ENCODE measurements at places on chromosomes 7 and 10.

- no peak for DNase-seq
Measured at GRCh38 chr7:155168597-155169480, 98.7 kb downstream of the HTR5A start.

DNA sequence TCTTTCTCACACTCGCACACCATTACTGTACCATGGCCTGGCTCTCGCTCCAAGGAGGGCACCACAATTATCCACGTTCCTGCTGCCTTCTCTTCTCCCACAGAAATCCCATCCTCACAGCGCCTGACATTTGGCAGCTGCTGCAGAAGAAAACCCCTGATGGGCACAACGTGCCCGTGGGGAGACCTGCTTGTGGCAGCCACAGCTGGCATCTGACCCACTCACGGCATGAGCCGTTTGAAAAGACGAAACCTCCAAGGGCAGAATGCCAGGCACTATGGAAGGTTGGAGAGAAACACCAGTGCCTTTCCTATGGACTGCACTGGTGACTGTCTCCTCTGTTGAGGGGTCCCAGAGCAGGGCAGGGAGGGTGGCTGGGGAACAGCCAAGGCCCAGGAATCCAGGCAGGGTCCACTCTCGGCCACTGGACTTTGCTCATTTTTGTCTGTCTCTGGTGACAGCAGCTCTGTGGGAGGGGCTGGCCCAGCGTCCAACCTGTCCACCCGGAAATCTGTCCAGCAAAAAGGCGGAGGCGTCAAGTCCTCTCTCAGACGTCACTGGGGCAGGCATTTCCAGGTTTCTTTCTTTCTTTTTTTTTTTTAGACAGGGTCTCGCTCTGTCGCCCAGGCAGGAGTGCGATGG is 61.0 kb upstream of the MKRN1 start:
- DNase-seq = no peak

- no peak for DNase-seq
Measured at GRCh38 chr7:57385668-57386067, 64.3 kb upstream of the ZNF716 start.

- no peak for DNase-seq
Measured at GRCh38 chr10:14056610-14057332, 274.0 kb downstream of the FRMD4A start.

DNA sequence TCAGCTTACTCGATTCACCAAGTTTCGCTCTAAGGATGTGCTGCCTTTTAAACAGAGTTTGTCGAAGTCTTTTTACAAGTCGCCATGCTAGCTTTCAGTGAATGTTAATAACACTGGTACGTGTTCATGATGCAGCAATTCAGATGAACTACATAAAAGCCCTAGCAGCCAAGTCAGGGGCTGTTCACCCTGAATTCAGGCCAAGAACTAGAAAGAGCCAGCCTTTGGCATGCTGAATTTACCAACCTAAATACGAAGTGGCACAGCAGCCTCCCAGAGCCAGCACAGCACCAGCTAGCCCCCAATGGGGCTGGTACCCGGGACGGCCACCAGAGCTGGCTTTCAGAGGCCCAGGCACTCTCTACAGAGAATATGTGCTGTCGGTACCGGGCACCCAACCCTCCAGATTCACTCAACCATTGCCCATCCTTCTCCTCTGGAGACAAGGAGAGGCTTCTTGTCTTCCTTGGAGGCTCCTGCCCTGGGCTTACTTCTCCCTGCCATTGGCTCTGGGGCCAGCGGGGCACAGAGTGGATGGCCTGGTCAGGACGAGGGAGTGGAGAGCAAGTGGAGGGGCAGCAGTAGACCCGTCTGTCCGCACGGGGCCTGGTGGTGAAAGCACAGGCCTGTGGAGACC is 64.2 kb downstream of the HIPK2 start:
- no peak for DNase-seq

DNA sequence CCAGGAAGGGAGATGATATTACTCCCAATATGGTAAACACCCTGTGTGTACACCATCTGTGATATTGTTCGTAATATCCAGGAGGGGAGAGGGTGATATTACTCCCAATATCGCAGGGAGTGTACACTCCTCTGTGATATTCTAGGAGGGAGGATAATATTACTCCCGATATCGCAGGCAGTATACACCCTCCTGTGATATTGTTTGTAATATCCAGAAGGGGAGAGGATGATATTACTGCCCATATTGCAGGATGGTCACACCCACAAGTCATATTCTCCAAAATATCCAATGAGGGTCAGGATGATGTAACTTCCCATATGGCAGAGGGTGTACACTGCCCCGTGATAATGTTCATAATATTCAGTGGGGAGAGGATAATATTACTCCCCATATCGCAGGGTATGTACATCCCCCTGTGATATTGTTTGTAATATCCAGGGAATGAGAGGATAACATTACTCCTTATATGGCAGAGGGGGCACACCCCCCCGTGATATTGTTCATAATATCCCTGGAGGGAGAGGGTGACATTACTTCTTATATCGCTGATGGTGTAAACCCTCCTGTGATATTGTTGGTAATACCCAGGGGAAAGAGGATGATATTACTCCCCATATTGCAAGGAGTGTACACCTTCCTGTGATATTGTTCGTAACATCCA is 17.1 kb downstream of the AZGP1 start:
- DNase-seq = no peak

GRCh38 chr7:111855161-111855841 is 293.0 kb upstream of the IMMP2L start:
- no peak for DNase-seq

GRCh38 chr7:98282703-98283102 is 1.2 kb downstream of the BRI3 start:
- DNase-seq = no peak

Measured in NCI-H524 treated with DMSO at 0.1 percent for 48 hours (cell line).